Activated CD8-positive, alpha-beta memory T cell treated with anti-CD3 and anti-CD28 coated beads for 24 hours (primary cell): ENCODE measurements at places on chromosomes 12 and 14.
A peak's percentile ranks its signal among the peaks of the same experiment; 100 is the strongest.

DNA sequence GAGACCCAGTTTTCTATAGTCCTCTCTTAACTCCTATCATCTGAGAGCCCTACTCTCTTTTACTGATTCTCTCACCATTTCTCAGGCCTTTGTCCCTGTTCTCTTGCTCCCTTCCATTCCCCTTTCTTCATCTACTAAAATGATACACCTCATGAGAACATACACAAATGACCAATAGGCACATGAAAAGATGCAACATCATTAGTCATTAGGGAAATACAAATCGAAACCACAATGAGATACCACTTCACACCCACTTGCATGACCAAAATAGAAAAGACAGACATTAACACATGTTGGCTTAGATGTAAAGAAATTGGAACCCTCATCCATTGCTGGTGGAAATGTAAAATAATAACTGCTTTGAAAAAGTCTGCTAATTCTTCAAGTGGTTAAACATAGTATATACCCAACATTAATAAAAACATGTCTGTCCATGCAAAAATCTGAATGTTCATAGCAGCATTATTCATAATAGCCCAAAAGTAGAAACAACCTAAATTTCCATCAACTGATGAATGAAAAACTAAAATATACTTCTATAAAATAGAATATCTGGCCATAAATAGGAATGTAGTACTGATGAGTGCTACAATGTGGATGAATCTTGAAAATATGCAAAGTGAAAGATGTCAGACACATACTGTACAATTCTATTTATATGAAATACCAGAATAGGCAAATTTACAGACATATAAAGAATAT, 66.0 kb downstream of the DENND5B start:
- no peak for DNase-seq

DNA sequence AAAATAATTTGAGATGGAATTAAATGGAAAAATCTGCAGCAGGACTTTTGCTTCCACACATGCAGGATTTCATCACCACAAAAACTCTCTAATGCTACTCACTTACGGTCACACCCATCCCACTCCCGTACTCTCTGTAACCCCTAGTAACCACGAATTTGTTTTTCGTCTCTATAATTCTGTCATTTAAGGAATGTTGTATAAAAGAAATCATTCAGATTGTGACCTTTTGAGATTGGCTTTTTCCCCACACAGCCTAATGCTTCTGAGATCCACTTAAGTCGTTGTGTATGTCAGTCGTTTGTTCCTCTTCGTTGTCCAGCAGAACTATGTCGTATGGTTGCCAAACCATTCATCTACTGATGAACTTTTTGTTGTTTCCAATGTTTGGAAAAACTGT, 19.8 kb upstream of the PZP start:
- no peak for DNase-seq

DNA sequence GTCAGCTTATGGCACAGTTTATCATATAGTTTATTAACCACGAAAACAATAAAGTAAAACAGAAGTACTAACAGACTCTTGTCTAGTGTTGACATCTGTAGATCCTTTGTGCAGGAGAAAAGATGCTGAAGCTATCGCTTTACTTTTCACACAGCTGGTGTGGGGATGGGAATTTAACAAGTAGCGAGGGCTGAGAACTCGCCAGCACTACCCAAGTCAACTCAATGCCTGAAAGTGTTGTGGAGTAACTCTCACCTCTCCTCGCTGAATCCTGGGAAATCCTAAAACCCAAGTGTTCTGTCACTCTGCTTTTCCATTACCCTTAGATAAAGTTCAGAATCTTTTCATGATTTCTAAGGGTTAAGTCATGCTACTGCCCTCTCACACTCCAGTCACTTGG, 264.2 kb downstream of the BMP4 start:
- DNase-seq, result no peak

- no peak for DNase-seq
Observed at GRCh38 chr12:41073633-41074472, 114.3 kb upstream of the PDZRN4 start.

GRCh38 chr14:31440280-31440679, 17.0 kb downstream of the DTD2 start:
- DNase-seq, result no peak

- DNase-seq, result no peak
Observed at GRCh38 chr12:52818887-52819420, 5.0 kb upstream of the KRT4 start.

GRCh38 chr12:120830052-120830940, 73.9 kb downstream of the SPPL3 start:
- no peak for DNase-seq

DNA sequence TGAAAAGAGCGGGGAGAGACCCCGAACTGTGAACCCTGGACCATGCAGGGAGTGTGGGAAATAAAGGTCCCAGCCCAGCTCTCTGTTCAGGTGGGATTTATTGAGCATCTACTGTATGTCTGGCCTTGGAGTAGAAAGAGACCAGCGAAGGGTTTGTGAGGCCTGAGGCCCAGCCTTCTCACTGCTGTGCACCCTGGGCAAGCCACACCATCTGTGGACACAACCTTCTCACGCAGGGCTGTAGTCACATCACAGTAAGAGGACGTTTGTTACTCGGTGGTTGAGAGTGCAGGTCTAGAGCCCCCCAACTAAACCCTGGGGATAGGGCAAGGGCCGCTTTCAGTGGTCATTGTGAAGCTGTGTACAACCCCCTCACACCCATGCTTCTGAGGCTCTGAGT, 18.2 kb downstream of the FAM222A start:
- DNase-seq, result peak; percentile 33

DNA sequence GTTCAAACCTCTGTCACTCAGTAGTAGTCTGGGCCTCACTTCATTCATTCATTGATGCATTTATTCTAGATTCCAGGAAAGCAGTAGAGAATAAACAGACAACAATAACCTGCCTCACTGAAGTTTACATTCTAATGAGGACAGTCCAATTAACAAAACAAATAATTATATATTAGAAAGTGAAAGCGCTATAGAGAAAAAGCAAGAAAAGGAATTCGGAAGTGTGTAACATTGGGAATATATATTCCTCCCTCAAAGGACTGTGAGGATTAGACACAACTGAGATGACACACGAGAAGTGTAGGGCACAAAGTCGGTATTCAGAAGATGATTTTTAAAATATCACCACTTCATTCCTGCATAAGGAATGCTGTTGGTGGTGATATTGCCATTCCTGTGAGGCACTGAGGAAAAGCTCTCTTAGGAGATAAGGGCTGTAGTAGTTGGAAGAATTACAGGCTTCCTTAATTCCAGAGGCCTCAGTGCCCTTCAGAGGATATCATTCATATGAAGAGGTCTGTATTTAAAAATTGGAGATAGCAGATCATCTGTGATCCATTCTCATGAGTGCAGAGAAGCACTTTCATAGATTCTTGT, 3.9 kb upstream of the DUSP6 start:
- no peak for DNase-seq

- DNase-seq, result no peak
Observed at GRCh38 chr12:20624718-20625117, 70.4 kb upstream of the SLCO1C1 start.

DNA sequence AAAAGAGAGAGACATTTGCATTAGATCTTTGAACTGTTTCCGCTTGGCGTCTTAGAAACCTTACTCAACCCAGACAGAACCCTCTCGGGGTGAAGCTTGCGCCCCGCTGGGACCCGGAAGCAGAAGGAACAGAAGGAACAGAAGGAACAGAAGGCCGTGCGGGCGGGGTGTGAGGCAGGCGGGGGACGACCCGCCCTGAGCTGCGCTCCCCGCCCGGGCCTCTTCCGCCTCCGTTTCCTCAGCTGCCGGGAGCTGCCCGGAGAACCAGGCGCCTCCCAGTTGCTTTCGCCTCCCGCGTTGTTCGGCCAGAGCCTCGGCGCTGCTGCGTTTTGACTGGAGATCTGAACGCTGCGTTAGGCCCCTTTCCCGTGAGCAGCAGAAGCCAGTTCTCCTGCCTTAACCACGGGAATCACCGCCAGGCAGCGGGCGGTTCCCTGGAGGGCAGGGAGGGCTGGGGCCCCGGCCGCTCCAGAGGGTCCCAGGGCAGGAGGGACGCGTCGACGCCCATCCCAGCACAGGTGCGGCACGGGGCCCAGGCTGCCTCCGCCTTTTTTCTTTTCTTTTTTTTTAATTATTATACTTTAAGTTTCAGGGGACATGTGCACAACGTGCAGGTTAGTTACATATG, 19.3 kb upstream of the MMP17 start:
- peak; percentile 65 for DNase-seq

- no peak for DNase-seq
Observed at GRCh38 chr14:101476258-101476915, 84.9 kb upstream of the DIO3 start.

GRCh38 chr12:52539083-52539820, 13.7 kb downstream of the KRT71 start:
- DNase-seq, result no peak

DNA sequence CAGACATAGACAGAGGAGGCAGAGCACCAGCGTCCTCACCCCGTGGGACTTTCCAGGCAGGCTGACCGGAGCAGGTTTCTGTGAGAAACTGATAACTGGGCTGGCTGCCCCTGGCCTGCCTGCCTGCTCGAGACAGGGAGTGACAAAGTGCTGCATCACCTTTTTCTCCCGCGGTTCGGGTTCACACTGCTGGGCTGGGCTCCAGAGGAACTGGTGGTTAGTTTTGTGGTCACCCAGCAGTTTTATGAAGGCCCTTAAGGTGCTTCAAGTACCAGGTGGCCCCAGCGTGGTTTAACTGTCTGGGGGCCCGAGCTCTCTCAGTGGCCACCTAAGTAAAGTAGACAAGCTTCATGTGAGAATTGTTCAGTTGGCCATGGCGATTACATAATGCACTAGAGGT, 1073.6 kb downstream of the BCL11B start:
- peak; percentile 78 for DNase-seq

DNA sequence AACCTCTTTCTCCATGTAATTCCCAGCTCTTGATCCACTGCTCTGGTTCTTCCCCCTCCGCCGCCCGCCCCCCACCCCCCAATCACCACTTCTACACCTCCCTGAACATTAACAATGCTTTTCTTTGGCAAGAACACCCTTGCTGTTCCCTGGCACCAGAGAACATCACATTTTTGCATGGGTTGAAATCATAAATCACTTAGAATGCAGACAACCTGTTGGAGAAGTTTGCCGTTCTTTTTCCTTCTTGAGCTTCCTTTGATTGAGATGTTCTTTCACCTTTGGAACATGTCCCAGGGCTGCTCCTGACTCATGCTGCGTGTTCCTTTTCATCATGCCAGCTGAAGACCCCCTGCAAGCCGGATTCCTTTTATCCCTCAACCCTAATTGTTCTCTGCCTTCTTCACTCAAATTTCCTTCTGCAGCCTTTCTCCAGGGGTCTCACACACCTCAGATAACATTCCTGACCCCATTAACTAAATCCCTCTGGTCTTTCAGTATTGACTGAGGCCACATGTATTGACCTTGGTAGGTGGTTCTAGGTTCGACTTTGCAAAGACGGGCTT, 294.1 kb upstream of the TMPO start:
- no peak for DNase-seq

GRCh38 chr12:55721601-55722213, 1.5 kb downstream of the RDH5 start:
- no peak for DNase-seq

- DNase-seq, result no peak
Observed at GRCh38 chr12:44002607-44003006, 166.7 kb downstream of the TMEM117 start.

GRCh38 chr12:91100906-91101305, 10.4 kb downstream of the LUM start:
- no peak for DNase-seq

DNA sequence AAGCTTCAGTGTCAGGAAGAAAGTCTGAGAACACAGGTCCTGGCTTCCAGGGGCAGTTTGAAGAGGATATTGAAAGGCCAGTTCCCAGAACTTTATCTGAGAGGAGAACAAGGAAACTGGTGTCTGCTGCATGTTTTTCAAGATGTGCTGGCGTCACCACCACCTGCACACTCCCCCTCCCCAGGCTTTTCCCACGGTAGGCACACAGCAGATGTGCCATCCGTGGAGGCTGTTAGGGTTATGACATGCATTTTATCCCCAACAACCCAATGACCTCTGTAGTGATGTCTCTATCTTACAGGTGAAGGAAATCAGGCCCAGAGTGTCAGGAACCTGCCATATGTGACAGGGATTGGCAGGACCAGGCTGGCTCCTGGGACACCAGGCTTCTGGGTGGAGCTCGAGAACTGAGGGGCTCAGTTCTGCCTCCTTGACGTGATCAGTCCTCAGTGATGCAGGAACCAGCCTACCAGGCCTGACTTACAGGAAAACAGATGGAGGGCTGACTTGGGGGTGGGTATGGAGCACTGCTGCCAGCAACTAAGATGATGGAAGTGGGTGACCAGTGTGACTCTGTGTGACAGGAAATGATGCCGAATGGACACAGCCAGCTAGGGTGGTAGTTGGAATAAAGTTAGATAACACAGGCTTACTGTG, 16.8 kb downstream of the SLC25A47 start:
- DNase-seq, result peak; percentile 53

DNA sequence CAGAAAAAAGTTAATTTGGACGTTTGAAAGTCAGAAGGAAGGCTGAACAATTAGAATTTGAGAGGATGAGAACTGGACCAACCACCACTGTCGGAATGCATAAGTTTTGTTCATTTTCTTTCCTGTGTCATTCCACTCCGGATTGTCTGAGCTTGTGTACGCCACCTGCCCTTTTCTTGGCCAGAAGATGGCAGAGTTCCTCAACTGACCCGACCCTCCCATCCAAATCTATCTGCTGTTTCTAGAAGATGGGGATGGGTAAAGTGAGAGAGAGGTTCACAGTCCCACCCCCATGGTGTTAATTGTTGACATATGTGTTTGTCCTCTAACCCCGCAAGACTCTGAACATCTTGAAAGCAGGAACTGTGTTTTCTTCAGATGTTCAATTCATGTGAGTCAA, 388.0 kb downstream of the VRK1 start:
- no peak for DNase-seq

- DNase-seq, result no peak
Observed at GRCh38 chr12:32448586-32448985, 49.2 kb downstream of the FGD4 start.

- DNase-seq, result no peak
Observed at GRCh38 chr12:47377414-47378221, 297.9 kb upstream of the AMIGO2 start.

GRCh38 chr14:104101086-104101621, 15.7 kb downstream of the ASPG start:
- DNase-seq, result no peak

GRCh38 chr12:93061473-93062419, 132.7 kb upstream of the EEA1 start:
- DNase-seq, result no peak

DNA sequence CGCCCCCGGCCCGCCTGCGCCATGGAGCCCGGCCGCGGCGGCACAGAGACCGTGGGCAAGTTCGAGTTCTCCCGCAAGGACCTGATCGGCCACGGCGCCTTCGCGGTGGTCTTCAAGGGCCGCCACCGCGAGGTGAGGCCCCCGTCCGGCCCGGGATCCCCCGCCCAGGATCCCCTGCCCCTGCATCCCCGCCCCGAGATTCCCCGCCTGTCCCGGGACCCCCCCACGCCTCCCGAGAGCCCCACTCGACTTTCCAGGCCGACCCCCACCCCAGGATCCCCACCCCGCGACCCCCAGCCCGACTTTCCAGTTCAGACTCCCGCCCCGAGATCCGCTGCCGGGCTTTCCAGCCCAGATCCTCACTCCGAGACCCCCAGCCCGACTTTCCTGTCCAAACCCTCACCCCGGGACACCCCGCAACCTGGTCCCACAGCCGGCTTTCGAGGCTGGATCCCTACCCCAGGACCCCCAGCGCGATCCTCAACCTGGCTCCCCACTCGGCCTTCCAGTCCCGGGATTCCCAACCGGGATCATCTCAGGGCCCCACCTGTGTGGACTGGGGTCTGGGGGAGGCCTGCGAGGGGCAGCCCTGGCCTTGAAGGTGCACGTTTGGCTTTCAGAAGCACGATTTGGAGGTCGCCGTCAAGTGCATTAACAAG, 688 bp downstream of the ULK1 start:
- DNase-seq, result peak; percentile 66
